ENCODE measurements at places on chromosomes 5 and 9.

GRCh38 chr5:74622122-74622521 lies 18.4 kb downstream of the ENC1 start:
- DNase-seq, result no peak

GRCh38 chr5:133967698-133968203 lies 674 bp downstream of the C5orf15 start:
- no peak for DNase-seq

GRCh38 chr5:181108578-181109165 lies 22.3 kb downstream of the OR2V1 start:
- DNase-seq, result no peak

- DNase-seq, result no peak
These were observed 1.2 kb downstream of the RAPGEF6 start for GRCh38 chr5:131633830-131634229.

- no peak for DNase-seq
These were observed 78.2 kb upstream of the RAPGEF1 start for GRCh38 chr9:131818089-131818488.

DNA sequence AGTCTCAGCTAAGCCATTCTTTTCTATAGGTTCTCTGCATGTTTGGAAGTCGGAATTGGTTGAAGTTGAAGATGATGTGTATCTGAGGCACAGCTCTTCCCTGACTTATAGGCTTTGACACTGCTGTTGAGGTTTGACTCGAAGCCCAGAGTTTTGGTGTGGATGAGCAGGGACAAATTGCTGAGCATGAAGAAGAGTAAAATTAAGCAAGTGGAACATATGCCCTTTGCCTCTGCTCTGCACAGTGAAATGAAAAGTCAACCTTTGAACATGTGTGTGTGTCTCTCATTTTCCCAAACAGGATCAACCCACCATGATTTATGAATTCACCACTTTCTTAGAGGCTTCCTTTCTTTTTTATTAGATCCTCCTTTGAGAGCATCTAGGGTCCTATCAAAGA lies 8.5 kb downstream of the HMHB1 start:
- DNase-seq, result no peak

DNA sequence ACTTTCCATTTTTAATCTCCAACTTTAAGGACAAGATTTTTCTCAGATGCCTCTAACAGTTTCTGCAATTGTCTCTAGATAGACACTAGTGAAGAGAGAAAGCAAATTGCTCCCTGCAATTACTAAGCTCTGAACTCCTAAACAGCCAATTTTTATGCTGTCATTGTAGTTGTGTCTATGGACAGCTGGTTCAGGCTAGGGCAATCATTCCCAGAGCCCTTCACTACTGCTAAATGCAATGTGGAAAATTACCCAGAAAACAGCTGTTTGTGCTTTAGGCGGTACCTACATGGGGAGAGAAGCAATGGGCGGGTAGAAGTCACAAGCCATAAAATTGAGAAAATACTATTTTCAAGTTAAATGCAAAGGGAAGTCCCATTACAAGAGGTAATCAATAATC lies 211.6 kb downstream of the SPOCK1 start:
- no peak for DNase-seq

DNA sequence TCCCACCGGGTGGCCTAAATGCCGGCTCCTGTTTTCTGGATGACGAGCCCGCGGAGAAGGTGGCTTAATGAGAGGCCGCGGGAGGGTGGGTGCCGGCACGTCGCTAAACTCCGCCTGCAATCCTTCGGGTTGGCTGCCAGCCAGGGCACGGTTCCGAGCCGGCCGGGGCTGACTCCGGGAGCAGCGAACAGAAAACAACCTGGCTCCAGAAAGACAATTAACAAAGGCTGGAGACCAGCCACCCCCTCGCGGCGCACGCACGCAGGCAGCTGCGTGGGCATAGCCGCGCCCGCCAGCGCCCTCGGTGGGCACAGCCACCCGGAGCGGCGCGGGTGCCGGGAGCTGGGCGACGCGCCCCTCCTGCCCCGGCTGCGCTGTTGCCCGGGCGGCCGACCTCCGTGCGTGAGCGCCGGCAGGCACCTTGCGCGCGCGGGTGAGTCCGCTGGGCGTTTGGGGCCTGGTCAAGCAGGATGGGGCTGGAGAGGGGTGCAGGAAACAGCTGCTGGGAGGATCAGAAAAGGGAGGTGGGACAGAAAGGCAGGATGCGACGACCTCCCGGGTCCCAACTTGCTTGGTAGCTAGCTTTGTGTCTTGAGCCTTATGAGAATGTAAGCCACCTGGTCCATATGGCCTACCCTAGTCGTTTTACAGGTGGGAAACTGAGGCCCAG lies at the start of gene ARHGEF37:
ARHGEF37 (plus strand) TSS at position 307 of the 670 bp plus-strand sequence. CDS start 16,272 bp downstream, outside the sequence.
- peak; percentile 15 for DNase-seq

- no peak for DNase-seq
These were observed 62.4 kb downstream of the ERGIC1 start for GRCh38 chr5:172896465-172896864.

- no peak for DNase-seq
These were observed 3.1 kb downstream of the KLF9 start for GRCh38 chr9:70411121-70411929.

- no peak for DNase-seq
These were observed 1.7 kb upstream of the POMT1 start for GRCh38 chr9:131500939-131501541.

DNA sequence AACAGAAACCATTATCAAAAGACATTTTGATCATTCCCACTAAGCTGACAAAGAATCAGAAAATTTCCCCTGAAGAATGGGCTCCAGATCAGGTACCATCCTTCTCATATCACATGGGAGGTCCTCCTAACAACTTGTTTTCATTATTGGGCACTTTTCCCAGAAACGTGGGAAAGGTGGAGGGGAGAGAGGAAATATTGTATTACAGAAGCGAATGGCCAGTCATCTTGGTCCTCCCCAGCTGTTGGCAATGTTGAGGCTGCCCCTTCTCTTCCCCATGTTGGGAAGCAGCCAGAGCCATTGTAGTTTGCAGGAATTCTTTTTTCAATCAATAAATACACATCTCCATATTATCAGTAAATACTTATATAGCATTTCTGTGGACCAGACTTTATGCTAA lies 126.2 kb upstream of the ZNF608 start:
- DNase-seq, result no peak

DNA sequence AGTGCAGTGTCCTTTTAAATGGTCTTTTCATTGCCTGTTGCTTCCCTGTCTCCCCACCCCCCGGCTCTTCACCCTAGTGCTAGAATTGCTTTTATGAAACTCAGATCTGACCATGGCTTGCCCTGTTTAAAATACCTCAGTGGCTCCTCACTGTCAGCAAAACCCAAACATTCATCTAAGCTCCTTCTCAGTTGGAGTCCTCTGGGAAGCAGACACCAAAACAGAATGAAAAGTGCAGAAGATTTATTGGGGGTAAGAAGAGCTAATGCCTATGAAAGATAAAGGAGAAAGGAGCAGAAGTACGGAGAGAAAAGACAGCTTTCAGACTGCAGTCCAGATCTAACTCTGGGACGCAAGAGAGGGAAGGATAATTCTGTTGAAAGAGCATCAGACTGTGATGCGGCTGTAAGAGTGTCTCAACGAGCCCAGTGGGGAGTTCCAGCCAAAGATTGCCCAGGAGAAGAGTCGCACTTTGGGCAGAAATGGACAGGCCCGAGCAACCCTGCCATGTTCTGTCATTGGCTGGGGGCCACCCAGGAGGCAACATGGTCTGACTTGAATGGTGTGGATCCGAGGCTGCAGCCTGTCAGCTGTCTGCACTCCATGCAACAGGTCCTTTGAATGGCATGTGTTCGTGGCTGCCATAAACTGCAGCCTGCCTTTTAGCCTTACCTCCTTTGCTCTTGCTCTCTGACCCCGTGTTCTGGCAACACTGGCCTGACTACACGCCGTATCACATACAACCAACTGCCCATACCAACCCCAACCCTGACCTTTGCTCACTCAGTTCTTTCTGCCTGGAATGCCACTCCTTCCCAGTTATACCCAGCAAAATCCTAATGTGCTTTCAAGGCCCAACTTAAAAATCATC lies 55.9 kb downstream of the IRF1 start:
- DNase-seq, result no peak

- DNase-seq, result no peak
These were observed 410.8 kb downstream of the DMAC1 start for GRCh38 chr9:7388755-7389154.

All from T-helper 17 cell (primary cell).